SW 1271 (cell line): ENCODE measurements at places on chromosomes 7 and 10.

- DNase-seq: no peak
Observed at GRCh38 chr7:86963599-86964230, 95.7 kb downstream of the ELAPOR2 start.

- no peak for DNase-seq
Observed at GRCh38 chr10:124279882-124280281, 138.8 kb downstream of the OAT start.

- DNase-seq: no peak
Observed at GRCh38 chr10:101646364-101646763, 48.6 kb downstream of the FBXW4 start.

DNA sequence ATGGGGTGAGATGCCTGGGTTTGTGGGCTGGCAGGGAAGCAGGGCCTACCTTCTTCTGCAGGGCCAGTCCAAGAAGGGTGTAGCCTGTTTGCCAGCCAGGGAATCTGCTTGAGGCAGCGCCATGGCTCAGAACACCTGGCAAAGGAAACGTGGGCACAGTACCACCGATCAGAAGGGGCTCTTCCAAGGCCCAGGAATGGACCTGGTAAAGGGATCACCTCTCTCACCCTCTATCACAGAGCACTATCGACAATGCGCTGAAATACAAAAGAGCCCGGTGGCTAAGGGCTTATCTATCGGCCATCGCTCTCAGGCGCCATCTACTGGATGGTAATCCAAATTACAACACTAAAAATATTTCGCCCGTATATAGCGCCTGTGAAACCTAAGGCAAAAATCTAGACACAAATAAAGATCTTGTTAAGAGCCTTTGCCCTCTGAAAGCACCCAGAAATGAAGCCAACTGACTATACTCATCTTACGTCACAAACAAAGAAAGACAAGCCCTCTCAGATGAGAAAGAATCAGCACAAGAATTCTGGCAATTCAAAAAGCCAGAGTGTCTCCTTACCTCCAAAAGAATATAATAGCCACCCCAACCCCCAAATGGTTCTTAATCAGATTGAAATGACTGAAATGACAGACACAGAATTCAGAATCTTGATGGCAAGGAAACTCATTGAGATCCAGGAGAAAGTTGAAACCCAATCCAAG lies 217.8 kb upstream of the HPS1 start:
- DNase-seq: no peak

DNA sequence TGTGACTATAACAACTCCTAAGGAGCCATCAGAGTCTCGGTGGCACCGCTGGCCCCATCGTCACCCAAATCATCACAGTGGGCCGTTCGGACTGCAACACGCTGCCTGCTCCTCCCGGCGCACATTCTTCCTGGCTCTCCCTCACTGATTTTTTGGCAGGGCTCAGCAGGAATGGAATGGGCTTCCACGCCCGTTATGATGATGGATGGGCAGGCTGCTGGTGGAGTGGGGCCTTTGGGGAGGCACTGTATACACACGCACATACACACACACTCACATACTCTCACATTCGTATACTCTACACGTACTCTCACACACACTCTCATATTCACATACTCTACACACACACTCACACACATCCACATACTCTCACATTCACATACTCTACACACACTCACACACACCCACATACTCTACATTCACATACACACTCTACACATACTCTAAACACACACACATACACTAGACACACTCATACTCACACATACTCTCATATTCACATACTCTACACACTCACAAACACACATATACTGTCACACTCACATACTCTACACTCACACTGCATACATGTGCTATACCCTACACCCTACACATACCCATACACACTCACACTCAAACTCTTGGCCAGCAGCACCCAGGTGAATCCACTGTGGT lies 99.8 kb downstream of the KCNMA1 start:
- no peak for DNase-seq

DNA sequence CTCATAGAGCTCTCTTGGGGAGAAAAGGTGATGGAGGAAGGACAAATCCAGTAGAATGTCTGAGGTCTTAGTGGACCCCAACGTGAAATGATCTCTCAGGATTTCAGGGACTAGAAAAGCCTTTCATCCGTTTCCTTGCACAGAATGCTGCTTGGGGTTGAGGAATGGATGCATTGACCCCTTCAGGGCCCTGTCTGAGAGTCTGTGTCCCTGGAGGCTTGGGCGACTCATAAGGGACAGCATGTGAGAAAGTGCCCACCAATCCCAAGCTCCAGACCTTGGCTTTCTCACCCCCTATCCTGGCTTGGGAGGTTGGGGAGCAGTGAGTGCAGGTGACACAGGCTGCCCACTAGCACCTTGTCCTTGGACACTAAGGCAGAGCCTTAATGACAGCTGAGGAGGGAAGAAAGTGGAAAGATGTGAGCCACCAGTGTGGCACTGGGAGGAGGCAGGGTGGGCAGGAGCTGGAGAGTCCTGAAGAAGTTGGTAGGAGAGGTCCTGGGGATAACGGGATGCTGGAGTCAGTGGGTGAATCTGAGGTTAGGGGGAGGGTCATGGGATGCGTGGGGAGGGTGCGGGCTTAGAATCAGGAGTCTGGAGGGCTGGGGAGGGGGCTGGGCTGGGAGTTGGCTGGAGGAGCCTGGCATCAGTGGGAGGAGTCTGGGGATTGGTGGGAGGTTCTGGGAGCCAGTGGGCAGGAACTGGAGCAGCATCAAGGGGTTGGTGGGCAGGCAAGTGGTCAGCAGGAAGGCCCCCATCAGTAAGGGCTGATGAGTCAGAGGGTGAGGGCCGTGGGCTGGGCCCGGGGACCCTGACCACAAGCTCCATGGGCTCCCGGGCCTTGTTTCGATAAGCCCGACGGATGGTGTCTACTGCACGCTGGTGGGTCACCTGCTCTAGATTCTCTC lies 8.6 kb downstream of the LZTS2 start:
- no peak for DNase-seq

- no peak for DNase-seq
Observed at GRCh38 chr10:114289096-114289436, 50.0 kb downstream of the VWA2 start.

DNA sequence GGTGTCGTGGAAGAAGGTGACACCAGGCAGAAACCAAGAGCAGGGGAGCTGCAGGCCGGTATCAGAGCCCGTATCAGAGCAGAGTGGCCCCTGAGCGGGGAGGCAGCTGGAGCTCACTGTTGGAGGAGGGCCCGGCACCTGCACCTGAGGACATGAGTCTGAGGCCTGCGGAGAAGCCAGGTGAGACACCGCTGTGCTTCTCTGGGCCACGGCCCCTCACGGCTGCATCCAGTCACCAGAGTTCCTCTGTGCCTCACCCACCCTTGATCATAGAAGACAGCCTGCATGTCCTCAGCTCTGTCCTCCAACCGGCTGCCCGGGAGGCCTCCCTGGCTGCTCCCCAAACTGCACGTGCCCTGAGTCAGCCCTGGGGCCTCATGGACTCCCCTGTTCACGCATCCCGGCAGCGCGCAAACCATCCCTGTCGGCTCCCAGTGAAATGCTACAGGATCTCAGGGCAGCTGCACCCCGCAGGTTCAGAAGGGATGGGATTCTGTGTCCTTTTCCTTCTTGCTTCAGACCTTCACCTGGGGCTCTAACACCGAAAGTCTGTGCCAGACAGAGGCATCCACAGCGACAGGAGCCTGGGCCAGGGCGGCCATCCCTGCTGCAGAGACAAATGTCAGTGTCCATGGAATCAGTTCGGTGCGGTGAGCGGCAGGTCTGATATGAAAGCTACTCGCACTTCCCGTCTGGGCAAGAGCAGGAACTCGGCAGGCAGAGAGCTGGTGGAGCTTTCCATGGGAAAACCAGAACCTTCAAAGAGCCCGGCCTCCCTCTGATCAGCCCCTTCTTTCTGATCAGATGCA lies 111.9 kb upstream of the FAM20C start:
- no peak for DNase-seq

GRCh38 chr10:61547297-61547696 lies 94.1 kb upstream of the TMEM26 start:
- DNase-seq: no peak

DNA sequence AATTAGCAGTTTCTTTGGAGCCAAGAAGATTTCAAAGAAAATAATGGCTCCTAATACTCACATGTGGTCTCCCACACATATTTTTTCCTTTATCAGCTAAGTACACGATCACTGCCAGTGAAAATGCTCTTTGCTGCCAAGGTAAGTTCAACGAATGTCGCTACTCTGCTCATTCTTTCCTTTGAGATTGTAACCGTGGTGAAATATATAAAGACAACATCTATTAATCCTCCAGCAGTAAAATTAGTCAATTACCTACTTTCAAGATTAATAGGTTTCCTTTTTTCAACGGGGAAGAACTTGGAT lies 672.2 kb downstream of the GATA3 start:
- no peak for DNase-seq

DNA sequence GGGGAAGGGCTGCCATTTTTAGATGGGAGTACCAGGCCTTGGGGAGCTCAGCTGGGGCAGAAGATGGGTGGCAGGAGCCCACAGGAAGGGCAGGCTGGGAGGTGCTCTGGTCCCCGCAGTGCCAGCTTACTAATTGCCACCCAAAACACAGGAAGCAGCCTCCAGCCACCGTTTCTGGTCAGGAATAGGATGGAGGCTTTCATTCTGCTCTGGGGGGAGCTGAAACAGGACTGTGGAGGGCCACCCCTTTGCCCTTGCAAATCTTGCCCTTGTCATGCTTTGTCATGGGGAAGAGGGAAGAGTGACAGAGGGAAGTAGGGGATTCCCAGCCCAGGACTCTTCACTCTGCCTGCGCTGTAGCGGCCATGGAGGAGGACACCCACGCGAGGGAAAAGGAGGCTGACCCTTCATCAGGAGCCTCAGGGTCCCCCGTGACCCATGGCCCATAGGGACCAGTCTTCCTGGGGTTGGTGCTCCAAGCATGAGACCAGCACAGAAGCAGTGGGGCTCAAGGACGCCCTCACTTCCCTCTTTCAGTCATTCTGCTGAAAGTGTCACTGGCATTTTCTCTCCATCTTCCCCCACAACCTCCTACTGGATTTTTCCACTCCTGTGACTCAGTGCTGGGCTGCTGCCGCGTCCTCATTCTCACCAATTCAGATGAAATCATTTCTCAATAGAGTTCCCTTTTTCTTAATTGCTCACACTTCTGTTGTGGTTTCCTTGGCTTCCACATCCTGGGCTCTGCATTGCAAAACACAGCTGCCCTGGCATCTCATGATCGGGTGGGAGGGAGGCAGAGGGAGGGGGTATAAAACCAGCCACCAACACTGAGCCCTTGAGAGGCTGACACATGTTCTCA lies 61.9 kb downstream of the MKI67 start:
- DNase-seq: no peak

DNA sequence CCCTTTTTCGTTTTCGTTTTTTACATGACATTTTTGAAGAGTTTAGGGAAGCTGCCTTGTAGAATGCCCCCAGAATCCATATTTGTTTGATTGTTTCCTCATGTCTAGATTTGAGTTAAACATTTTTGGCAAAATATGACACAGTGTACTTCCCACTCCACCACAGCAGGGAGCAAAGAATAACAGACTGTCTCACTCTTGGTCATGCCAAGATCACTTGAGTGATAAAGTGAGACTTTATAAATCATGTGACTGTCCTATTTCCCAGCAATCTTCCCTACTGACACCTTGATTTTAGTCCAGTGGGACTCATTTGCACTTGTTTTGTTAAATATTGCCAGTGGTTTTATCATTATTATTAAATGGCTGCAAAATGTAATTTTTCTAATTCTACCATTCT lies 44.4 kb upstream of the USP6NL start:
- no peak for DNase-seq

DNA sequence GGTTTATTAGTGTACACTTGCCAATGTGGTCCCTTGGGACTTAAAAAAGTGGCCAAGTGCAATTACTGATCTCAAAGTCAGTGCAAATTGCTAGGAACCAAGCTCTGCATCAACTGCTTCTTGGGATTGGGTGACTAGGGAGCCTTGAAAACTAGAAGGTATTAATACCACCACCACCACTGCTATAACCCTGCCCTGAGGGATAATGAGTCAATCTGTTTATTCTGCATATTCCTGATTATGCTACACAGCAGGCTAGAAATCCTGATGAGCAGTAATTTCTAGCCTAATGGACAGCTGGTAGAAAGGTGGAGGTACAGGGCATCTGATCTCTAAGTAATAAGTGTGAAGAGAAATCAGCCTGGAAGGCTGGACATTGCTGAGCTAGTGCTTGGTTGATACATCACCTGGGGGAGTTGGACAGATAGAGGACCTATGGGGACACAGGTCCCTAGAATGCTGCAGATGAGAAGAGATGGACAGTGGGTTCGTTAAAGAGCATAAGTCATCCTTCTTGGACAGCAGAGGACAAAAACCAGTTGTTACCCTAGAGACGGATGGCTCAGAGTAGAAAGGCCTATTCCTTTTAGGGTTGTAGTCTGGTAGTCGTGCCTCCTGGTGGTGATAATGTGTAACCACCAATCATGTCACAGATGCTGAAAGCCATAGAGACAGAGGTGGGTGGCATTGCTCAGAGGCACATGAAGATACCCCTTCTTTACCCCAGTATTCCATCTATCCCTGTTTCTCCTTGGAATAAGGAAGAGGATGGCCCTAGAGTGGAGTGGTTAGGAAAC lies 554.8 kb downstream of the SORCS1 start:
- no peak for DNase-seq

DNA sequence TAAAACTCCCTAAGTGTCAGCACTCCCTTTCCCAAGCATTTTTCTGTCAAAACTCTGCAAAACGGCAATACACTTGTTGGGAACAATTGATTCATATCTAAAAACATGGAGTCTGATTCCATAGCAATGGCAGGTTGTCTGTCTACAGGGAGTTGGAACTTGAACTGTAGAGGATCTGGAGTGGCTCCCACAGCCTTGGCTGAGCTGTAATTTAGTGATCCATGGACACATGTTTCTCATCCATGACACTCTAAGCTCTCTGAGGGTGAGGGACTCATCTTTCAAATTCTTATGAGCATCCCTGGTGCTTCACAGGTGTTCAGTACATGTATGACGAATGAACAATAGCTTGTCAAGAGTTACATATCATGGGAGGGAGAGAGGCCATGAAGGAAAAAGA lies 466.1 kb downstream of the GRID1 start:
- no peak for DNase-seq
